ENCODE measurements at places on chromosomes 4 and X. TPM values are rescaled to one million over a fixed set of nuclear protein-coding genes. Genes with fewer than 3 reads are reported as not detected.
A peak's percentile ranks its signal among the peaks of the same experiment; 100 is the strongest.

DNA sequence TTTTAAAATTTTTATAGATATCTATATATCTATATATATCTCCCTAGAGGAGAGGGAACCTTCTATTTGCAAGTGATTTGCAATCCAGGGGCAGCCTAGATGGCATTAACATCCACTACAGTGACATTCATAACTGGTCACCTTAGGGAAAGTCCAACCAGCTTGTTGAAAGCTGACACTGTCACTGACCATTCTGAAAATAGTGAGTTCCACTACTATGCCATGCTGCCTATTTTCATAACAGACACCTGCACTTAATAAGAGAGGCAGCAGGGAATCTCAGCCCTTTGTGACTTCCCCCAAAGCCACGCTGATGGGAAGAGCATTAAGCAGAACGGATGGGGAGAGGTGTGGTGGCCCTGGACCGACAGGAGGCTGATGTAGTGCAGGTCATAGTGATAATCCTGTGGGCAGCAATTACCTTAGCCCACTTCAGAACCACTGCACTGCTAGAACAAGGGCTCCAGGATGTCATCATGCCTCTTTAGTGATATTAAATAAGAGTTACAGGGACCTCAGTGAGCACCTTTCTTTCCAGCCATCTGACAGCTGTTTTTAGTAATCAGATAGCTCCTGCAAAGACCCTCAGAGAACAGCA, 51.3 kb downstream of the GPRIN3 start:
- H3K4me3 ChIP-seq, result no peak overlapping the region
- no peak for DNase-seq
- H3K27ac ChIP-seq, result no peak overlapping the region
- H3K4me1 ChIP-seq, result no peaks in the 10 kb centered on the region
- H3K27me3 ChIP-seq, result no peaks in the 10 kb centered on the region
- no peaks in the 10 kb centered on the region for H3K36me3 ChIP-seq

GRCh38 chrX:45508454-45508853, 307.8 kb upstream of the DIPK2B start:
- no peaks in the 10 kb centered on the region for H3K27me3 ChIP-seq
- H3K4me3 ChIP-seq, result no peak overlapping the region
- H3K27ac ChIP-seq, result no peak overlapping the region
- DNase-seq, result no peak

DNA sequence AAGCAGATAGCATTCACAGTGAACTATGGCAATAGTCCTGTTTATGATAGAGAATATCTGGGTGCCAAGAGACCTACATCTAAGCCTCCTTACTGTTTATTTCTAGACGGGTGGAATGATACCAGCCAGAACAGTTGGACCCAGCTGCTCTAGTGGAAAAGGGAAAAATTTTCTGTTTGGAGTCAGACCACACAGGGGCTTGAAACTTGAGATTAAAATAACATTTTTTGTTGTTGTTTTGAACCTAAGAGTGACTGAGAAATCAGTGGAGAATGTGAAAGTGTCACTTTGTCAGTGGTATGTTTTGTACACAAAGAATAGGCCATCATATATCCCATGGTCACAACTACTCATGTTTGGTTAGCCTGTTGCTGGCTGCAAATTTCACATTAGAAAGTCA, 105.7 kb downstream of the AGTR2 start:
- no peaks in the 10 kb centered on the region for H3K36me3 ChIP-seq
- H3K4me1 ChIP-seq, result no peaks in the 10 kb centered on the region
- DNase-seq, result peak; percentile 67

Gene P2RY4
- 1.3 TPM for total RNA-seq

Gene SH3BP2
- total RNA-seq, result 49.9 TPM

Gene GYG2
- 5.4 TPM for total RNA-seq

- no peaks in the 10 kb centered on the region for H3K4me1 ChIP-seq
- DNase-seq, result no peak
- H3K4me3 ChIP-seq, result no peak overlapping the region
Measured at GRCh38 chr4:176293660-176294059, 24.6 kb upstream of the ASB5 start.

Gene RBMXL3
- not detected for total RNA-seq

Data from lung (tissue), 17 donors.